ENCODE measurements at places on chromosomes 3 and 15.

DNA sequence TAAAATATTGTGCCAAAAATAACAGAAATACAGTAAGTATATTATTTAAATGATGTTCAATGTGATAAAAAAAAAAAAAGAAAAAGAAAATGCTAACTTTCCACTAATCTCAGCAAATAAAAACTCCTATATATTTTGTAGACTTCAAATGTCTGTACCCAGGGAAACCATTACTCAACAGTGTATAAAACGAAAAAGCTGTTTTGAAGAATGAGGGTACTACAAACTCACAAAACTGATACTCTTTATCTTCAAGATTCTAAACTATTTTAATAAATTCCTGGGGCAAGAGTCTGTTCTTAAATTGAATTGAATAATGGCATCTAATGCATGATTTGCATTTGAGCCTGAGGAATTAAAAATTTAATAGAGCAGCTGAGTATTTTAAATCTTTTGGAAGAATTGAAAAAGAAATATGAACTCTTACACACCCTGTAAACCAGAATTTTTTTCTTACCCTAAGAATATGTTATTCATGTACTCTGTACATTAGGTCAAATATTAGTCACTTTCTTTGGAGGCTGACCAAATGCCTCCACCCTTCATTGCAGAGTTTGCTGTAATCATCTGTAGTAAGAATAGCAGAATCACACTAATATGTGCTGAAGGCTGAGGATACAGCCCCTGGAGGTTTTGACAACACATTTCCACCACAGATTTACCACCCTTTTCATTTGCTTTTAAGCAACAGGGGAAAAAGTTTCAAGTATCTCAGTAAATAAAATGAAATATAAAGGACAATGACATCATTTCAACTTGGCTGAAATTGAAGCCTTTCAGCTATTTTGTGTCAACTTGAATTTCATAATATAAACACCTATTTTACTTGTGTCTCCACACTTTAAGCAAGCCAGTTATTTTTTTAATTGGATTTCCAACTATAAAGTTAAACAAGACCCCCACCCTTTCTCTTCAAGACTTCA is 79.7 kb downstream of the FBN1 start:
- no peak for DNase-seq

DNA sequence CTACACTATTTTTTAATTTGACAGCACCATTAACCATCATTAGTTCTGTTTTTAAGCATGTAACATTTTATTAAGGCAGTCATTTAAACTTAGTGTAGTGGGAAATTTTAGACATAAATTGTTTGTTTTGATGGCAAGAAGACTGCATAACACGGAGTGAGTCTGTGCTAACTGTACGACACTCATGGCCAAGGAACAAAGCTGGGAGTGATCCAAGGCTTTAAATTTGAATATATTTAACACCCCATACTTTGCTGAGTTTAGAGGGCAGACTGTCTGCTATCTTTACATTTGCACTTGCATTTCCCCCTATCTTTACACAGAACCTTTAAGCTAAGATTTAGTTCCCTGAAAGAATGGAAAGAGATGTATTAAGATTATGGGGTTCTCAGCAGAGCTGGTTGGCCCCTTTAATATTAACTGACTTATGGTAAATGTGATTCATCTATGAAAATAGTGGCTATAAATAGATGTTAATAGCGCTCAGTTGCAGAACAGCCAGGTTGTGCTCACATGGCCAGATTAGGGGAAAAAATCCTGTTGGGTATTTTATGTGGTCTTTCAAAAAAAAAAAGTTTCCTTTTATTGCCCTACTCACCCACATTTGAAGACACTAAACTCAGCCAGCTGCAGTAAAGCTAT is 120.7 kb downstream of the CMSS1 start:
- DNase-seq = no peak

DNA sequence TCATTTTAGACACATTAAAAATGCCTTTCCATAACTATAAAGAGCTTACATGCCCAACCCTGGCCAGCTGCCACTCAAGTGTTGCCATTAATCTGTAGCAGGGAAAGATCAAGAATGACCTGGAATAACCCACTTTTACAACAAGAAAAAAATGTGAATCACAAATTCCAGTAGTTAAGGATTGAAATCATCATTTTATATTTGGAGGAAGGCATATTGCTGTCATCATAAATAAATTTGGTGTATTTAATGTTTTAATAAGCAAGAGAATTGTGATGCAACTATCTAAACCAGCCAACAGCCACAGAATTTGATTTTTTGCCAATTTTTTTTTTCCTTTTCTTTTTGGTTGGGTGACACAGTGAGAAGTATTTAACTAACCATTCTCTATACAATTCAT is 240.0 kb upstream of the SEMA6D start:
- no peak for DNase-seq

GRCh38 chr15:49278751-49279150 is 108.7 kb downstream of the GALK2 start:
- no peak for DNase-seq

DNA sequence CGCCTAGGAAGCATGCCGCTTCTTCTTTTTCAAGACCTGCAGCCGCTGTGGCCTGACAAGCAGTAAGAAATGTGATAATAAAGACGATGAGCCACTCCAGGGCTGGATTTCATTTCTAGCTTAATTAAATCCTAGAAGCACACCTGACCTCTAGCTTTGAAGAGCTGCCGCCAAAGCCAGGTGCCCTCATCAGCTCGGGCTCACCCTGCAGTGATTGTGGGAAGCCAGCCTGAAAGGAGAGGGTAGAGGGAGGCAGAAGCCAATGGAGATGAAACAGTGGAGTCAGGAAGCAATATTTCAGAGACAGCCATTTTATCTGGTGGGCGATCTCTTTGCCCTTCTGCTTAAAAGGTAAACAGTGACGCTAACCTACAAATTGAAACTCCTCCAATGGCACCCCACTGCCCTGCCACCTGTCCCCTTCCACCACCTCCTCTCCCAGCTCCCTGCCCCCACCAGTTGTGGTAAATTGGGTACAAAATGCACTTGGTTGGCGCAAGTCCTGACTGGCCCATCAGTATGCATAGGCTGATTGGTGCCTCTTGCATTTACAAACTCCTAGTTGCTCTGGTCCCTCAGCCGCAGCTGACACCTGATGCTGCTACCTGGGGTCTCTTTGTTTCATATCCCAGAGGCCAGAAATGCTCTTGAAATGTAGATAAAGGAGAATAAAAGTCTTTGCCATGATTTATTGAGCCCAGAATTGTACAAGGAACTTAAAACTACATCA is 385.3 kb downstream of the PDCD6IP start:
- no peak for DNase-seq

- DNase-seq = no peak
Observed at GRCh38 chr15:31457631-31458526, 131.2 kb downstream of the KLF13 start.

- no peak for DNase-seq
Observed at GRCh38 chr3:126797563-126797962, 93.5 kb downstream of the CHCHD6 start.
